ENCODE measurements at places on chromosomes 12 and 14.

- DNase-seq, result peak; percentile 94
Measured at GRCh38 chr14:93332853-93333630, at the start of gene BTBD7. BTBD7 (minus strand) TSS chr14:93333036; CDS start chr14:93296051, 36,985 bp downstream.

DNA sequence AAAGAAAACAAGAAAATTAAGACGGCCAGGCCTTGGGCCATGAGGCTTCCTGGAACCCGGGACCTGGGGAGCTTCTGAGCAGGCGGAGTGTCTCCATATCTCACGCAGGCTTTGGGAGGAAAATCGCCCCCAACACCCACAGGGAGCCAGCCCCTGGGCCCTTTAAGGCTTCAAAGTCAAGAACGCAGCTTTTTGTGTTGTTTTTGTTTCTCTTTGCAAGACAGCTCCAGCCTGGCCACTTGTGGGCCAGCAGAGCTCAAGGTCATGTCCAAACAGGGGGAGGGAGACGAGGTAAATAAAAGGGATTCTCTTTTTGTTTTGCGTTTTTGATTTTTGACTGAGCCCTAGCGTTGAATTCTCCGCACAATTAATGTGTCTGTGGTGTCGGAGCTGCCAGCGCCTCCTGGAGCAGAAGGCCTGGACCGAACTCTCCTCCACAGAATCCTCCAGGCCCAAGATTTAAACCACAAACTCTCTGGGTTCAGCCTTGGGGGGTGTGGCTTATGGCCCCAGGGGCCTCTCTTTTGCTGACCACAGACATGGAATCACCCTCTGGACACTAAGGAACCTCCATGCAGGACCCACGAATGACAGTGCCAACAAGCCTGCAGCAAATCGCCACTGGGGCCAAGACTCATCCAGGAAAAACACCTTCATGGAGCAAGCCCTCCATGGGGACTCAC lies 8.2 kb downstream of the SCARB1 start:
- DNase-seq, result no peak

DNA sequence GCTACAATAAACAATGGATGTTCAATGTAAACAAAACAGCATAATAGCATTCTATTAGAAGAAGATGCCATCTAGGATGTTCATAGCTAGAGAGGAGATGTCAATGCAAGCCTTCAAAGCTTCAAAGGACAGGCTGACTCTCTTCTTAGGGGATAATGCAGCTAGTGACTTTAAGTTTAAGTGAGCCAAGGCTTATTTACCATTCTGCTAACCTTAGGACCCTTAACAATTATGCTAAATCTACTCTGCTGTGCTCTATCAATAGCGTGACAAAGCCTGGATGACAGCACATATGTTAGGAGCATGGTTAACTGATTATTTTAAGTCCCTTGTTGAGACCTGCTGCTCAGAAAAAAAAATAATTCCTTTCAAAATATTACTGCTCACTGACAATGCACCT lies 106.0 kb upstream of the SSTR1 start:
- DNase-seq, result no peak

- no peak for DNase-seq
Measured at GRCh38 chr12:116055895-116056607, 221.4 kb downstream of the MED13L start.

GRCh38 chr12:87201598-87201997 lies 827.6 kb downstream of the C12orf50 start:
- DNase-seq, result no peak

- no peak for DNase-seq
Measured at GRCh38 chr14:24081739-24082211, 10.4 kb downstream of the CPNE6 start.

- DNase-seq, result no peak
Measured at GRCh38 chr14:95134304-95134933, 22.9 kb downstream of the DICER1 start.

DNA sequence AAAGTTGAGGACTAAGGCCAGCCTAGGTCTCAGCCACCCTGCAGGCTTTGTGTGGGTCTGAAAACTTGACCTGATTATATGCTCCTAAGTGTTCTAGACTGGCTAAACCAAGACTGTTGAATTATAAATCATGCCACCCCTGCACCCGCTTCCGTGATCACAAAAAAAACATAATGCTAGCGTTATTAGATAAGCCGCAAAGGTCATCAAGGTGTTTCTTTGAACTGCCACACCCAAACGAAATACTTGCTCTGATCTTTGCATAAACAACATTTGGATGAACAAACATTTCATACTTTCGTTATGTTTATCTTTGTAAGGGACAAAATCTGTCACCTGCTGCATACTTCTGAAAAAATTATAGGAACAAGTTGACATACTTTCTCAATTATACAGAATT lies 2.5 kb downstream of the SMCO2 start:
- DNase-seq, result no peak

GRCh38 chr14:71722885-71723284 lies 209.3 kb upstream of the RGS6 start:
- DNase-seq, result no peak

DNA sequence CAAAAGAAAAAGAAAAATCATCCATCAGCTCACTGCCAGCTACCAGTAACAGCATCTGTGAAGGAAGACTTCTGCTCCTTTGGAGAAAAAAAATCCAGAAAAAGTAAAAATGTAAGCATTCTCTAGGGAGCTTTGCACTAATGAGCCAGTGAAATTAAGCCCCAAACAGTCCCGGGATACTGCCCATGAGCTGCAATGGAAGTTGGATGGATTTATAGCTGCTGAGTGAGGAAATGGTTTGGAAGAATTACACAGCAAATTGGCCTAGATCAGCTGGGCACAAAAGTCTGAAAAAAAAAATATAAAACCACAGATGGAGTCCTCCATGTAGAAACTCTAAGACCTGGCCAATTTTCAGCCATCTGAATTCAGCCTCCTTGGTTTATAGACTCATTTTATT lies 462.9 kb upstream of the USP15 start:
- no peak for DNase-seq

GRCh38 chr12:114729731-114730130 lies 45.8 kb upstream of the TBX3 start:
- DNase-seq, result no peak

- no peak for DNase-seq
Measured at GRCh38 chr12:28704477-28705169, 444.5 kb upstream of the FAR2 start.

GRCh38 chr12:51970904-51971646 lies 19.6 kb downstream of the ACVR1B start:
- DNase-seq, result peak; percentile 36

DNA sequence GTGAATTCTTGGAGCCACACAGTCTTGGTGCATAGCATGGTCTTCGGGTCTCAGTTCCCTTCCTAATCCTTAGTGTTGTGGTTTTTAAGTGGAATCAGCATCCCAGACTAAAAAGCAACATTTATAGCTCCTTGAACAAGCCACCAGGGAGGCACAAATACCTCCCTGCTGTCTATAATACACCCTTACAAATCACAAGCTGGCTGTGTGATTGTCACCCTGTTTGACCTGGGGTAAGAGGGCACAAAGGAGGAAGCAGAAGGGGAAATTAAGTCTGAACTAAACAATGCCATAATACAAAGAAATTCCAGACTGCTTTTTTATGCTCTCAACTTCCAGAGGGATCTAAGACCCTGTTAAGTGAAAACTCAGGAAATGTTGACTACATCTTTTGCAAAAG lies 7.7 kb upstream of the MMP19 start:
- no peak for DNase-seq

GRCh38 chr12:96195845-96196451 lies 1.8 kb downstream of the ELK3 start:
- no peak for DNase-seq

GRCh38 chr14:39628087-39628486 lies 195.9 kb upstream of the FBXO33 start:
- no peak for DNase-seq

- no peak for DNase-seq
Measured at GRCh38 chr12:4448371-4448940, 2.8 kb upstream of the FGF6 start.

GRCh38 chr12:90741611-90742010 lies 213.4 kb downstream of the CCER1 start:
- no peak for DNase-seq

DNA sequence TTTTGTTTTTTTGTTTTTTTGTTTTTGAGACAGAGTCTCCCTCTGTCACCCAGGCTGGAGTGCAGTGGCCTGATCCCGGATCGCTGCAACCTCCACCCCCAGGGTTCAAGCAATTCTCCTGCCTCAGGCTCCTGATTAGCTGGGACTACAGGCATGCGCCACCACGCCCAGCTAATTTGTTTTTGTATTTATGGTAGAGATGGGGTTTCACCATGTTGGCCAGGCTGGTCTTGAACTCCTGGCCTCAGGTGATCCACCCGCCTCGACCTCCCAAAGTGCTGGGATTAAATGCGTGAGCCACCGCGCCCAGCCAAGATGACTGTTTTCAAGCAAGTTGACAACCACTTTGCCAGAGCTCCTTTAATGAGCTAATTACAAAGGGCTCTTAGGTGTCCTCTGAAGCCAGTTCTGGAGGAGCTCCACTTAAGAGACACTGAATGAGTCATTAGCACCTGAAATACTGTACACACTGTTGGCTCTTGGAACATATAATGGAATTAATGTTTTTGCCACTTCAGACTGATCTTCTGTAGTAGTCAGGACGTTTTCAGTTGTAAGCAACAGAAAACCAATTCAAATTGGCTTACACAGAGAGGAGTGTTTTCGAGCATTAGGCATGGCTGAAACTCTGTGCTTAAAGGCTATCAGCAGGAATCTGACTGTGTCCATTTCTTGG lies 55.4 kb upstream of the MED13L start:
- DNase-seq, result no peak

GRCh38 chr14:81165188-81165587 lies 55.6 kb downstream of the GTF2A1 start:
- DNase-seq, result no peak

DNA sequence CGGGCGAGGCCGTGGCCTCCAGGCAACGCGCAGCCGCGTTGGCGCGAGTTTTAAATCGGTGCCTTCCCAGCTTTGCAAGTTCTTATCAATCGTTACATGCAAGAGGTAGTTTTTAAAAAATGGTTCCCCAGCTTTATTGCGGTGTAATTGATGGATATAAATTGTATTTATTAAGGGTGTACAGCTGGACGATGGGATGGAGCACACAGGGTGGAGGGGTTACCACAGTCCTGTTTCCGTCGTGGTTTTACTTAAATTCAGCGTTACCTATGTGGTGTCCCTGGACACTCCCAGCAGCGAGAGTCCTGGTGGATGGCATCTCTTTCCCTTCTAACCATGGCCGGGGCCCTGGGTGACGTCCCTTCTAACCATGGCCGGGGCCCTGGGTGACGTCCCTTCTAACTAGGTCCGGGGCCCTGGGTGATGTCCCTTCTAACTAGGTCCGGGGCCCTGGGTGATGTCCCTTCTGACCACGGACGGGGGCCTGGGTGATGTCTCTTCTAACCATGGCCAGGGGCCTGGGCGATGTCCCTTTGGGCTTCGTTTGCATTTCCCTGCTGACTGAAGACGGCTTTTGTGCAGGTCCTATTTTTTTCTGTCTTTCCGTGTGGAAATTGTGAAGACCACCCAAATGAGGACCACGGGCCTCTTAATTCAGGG lies 97.9 kb downstream of the TNFAIP2 start:
- no peak for DNase-seq

- DNase-seq, result no peak
Measured at GRCh38 chr12:18580291-18580690, 157.5 kb downstream of the PLCZ1 start.

GRCh38 chr14:73260574-73260973 lies 23.3 kb downstream of the PAPLN start:
- no peak for DNase-seq

DNA sequence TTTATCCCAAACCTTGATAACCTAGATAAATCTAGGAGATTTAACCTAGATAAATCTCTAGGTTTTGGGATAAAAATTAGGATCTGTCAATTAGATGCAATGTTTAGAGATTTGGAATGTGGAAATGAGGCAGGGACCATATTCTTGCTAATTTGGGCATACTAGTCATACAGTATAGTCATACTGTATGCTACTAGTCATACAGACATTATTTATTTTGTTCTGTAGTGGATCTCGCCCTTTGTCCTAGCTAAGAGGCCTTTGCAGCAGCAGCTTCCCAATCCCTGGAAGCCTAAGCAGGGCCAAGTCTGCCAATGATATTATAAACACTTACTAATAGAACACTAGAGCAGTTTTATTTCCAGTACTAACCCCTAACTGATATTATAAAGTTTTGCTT lies 136.4 kb downstream of the CEP128 start:
- no peak for DNase-seq

GRCh38 chr12:72135021-72135301 lies 137.2 kb upstream of the TRHDE start:
- DNase-seq, result no peak

DNA sequence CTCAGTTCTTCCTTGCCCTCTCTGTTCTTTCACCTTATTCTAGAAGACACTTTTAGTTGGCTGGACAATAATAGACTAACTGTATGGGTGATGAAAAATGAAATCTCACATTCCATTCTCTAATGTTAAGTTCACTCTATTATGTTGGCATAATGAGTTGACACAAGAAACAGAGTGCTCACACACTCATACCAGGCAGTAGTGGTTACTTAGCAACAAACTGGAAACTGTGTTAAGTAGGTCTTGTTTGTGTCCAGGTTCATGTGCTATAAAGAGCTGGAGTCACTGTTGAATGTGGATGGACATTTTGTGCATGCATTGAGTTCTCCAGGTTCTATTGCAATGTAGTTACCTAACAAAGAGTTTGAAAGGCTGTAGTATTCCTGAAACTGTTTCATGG lies 16.9 kb upstream of the PPP4R4 start:
- DNase-seq, result no peak

DNA sequence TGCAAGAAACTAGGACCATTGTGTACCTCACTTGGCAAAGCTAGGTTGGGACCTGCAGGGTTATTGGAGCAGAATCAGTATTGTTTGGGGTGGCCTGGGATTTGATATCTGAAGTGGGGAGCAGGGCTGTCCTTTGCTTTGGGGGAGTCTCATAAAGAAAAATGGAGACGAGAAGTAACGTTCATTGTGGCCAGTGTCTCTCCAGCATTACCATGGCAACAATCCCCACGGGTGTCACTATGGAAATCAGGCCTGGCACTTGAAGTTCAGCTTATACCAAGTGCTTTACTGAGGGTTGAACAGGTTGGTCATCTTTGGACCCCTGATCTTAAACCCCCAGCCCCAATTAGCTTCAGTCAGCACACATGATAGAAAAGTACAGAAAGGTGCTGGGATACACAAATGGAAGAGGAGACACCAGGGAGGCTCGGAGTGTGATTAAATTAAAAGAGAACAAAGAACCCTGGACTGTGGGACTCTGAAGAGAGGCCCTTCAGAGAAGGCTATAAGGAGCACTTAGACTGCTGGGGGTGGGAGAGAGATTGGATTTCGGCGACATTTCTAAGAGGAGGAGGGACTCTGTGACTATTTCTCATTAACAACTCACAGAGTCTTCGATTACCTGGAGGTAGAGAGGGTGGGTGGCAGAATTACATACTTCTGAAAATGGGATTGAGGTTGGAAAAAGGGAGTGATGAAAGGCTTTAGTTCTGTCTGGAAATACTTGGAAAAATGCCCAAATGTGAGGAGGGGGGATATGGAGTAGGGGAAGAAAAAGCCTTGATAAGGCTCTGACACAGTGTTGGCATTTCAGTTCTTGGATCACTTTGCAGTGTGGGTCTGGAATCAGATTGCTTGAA lies 3.7 kb downstream of the KIF5A start:
- no peak for DNase-seq

All from stimulated activated CD4-positive, alpha-beta T cell treated with anti-CD3 and anti-CD28 coated beads, Interleukin-4, amount 100 ng/mL, for 48 hours (primary cell).